PC-3 (cell line): ENCODE measurements at places on chromosomes 13 and 19. TPM values are rescaled to one million over a fixed set of nuclear protein-coding genes. Genes with fewer than 3 reads are reported as not detected.

DNA sequence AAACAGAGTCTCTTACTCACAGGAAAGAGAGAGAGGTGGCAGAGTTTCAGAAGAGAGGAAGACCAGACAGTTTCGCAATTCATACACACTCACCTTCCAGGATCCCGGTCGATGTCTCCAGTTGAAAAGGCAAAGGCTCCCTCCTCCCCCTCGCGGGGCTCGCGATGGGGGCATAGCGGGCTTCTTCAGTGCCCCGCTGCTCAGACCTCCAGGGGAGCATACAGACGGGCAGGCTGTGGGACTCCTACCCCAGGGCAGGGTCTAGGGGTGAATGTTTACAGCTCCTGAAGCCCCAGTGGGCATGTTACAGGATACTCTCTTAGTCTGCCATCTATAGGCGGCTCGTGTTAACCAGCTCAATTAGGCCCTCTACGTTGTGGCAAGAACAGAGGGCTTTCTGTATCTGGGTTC, 139.2 kb downstream of the SLITRK5 start:
- peak; percentile 62 for DNase-seq

GRCh38 chr13:26600343-26600742, 42.9 kb downstream of the WASF3 start:
- no peak for DNase-seq

DNA sequence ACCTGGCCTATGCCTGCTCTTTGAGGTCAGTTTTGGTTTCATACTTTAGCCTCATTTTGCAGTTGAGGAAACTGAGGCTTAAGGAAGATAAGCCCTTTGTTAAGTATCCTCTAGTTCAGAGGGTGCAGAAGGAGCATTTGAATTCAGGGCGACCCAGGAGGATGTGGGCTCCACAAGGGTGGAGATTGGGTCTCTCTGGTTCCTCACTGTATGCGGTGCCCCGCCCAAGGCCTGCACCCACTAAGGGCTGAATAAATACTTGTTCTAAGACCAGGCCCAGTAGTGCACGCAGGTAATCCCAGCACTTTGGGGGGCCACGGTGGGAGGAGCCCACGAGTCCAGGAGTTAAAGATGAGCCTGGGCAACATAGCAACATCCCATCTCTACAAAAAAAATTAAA, 768 bp upstream of the SLC44A2 start:
- no peak for DNase-seq

GRCh38 chr13:106850973-106851650, 283.2 kb upstream of the ARGLU1 start:
- peak; percentile 57 for DNase-seq

GRCh38 chr13:106768991-106769390, 201.1 kb upstream of the ARGLU1 start:
- no peak for DNase-seq

- no peak for DNase-seq
These were observed 6.9 kb downstream of the RAB8A start for GRCh38 chr19:16118489-16119033.

DNA sequence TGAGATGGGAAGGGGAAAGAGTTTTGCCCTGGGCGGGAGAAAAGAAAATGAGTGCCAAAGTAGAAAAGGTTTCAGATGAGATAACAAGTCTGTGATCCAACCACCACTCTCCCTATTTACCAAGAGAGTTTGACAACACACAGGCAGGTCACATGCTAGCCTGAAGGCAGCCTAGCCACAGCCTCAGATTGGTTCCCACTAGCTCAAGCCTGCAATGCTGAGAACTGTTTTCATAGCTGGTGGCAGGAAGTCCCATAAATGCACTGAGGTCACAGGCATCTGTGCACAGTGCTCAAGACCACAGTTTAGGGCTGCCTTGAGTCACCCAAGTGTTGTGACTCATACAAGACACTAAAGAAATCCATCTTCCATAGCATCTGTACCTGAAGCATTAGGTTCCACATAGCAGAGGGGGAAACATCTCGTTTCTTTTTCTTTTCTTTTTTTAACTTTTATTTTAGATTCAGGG, 18.5 kb upstream of the POP4 start:
- DNase-seq: peak; percentile 58

DNA sequence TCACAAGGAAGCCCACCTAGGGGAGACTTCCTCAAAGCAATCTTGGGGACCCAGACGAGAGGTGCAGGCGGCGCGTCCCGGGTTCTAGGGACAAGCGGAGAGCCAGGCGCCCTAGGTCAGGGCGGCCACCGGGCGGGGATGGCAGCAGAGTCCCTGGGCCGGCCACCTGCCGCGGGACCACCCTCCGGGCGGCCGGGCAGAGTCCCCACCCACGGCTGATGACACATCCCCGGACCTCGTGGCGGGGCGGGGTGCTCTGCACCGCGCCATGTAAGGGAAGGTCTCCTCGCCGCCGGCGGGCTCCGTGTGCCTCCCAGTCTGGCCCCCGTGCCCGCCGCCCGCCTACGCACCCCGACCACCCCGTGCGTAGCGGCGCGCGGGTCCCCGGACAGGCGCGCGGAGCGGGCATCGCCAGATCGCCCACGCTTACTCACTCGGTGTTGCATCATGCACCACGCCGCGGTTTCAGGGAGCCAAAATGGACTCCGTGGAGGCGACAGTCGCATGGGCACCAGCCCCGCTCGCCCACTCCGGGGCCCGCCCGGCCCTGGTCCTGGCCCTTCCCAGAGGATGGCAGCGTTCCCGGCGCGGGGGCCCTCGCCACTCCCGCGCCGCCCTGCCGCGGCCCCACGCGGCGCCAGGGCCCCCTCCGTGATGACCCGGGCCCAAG, 643 bp downstream of the SLC7A1 start:
- peak; percentile 47 for DNase-seq

DNA sequence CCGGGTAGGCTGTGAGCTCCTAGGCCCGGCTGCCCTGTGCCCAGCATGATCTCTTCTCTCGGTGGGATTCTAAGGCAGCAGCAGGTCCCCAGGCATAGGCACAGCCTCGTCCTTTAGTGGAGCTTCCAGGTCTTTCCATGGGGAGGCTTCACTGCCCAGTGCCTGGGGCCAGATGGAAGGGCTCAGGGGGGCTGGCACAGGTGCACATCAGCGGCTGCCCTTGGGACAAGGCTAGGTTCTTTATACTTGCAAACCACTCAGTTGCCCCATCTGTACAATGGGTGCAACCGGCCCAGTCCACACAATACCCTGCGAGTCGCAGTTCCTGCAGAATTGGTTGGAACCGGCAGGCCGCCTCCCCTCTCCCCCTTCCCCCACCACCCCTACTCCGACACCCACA, 14.2 kb downstream of the KCTD15 start:
- no peak for DNase-seq

DNA sequence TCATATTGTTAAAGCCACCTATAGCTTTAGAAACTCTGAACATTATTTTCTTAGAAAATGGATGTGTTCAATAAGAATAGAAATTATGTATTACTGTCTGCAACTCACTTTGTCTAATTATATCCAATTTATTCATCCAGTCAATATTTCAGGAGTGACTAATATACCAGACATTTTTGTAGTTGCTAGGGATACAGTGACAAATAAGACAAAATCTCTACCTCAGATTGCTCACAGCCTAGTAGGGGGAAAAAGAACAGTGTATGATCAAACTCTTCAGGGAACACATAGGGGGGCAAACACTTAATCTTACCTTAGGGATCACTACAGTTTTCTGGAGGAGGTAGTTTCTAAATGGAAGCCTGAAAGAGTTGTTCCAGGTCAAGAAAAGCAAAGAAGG, 8.6 kb downstream of the BRCA2 start:
- DNase-seq: peak; percentile 57

GRCh38 chr19:33199441-33200265, 5.5 kb downstream of the LRP3 start:
- DNase-seq: no peak

The PRR19 gene
- not detected in 2 replicates for total RNA-seq

The ZNF223 gene
- total RNA-seq: not detected in 2 replicates

The FCER2 gene
- not detected in 2 replicates for total RNA-seq

The C1QTNF9 gene
- 0.11 TPM in 1 of 2 replicates, not detected in the other for total RNA-seq

The TBXA2R gene
- total RNA-seq: 0.77 and 1.0 TPM in 2 replicates

The VN1R4 gene
- total RNA-seq: not detected in 2 replicates

The CD70 gene
- 2.3 and 2.6 TPM in 2 replicates for total RNA-seq

The BRME1 gene
- total RNA-seq: 5.4 and 6.0 TPM in 2 replicates

The FCGBP gene
- total RNA-seq: 0.52 and 0.80 TPM in 2 replicates

The WDR88 gene
- not detected in 2 replicates for total RNA-seq

The PEAK3 gene
- not detected in 2 replicates for total RNA-seq
